Stimulated activated CD8-positive, alpha-beta memory T cell treated with anti-CD3 and anti-CD28 coated beads, Interleukin-12 subunit alpha, Interleukin-12 subunit beta, amount 100 ng/mL, for 1 hour (primary cell): ENCODE measurements at places on chromosomes 7 and 10.

DNA sequence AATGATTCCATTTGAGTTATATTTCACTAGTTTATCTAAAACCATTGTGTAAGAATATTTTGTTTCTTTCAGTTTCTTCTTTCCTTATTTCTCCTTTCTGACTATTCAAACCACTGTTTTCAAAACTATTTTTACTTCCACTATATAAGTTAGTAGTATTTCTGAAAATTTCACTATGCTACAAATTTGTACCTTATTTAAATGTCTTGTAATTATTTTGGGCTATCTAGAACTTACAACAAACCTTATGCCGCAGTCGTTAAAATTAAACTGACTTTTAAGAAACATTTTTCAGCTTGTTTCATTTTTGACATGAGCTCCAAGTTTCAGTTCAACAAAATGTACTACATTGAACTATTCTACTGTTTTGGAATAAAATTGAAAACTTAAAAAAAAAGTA, 1.8 kb downstream of the TFEC start:
- no peak for DNase-seq

- no peak for DNase-seq
Observed at GRCh38 chr7:22486597-22486996, 13.4 kb downstream of the STEAP1B start.

- DNase-seq, result no peak
Observed at GRCh38 chr10:72250666-72251065, 23.1 kb upstream of the DDIT4 start.

GRCh38 chr7:81573128-81573527, 196.7 kb downstream of the HGF start:
- no peak for DNase-seq

GRCh38 chr10:38007991-38008390, 2.5 kb upstream of the ZNF33A start:
- DNase-seq, result no peak

GRCh38 chr7:1920266-1920681, 250.2 kb downstream of the ELFN1 start:
- peak; percentile 25 for DNase-seq

GRCh38 chr7:3005257-3005656, 38.4 kb downstream of the CARD11 start:
- DNase-seq, result no peak

DNA sequence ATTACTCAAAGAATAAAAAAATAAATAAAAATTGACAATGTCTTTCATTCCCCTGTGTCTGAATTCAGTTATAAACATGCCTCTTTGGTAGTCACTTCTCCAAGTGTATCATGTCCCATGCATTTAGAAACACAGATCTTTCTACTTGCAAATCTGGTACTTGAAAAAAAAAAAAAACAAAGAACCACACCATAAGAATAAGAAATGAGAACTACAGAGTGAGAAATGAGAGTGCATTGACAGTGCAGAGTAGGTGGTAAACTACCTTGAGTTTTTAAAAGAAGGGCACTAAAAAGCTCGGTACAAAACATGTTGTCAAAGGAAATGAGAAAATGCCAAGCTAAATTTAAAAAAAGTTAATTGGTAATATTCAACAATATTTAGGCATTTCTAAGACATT, 123.0 kb downstream of the GPR85 start:
- DNase-seq, result no peak

GRCh38 chr7:151597541-151598444, 78.1 kb upstream of the RHEB start:
- no peak for DNase-seq

DNA sequence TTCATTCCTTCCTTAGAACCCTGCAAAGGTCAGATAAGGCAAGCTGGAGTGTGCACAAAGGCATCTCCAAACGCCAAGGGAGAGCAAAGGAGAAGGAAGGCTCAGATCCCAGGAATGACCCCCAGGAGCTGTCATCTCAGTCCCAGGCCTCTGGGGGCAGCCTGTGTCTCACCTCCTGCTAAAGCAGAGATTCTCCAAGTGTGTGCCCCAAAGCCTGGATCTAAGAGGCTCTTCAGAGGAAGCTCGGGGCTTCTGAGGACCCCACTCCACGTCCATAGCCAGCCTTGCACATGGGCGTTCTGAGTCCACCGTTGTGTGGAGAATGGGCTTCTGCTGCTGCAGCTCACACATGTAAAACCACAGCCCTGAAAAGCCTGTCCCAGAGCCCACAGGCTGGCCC, 5.1 kb upstream of the GRID1 start:
- DNase-seq, result no peak

GRCh38 chr10:44925224-44925623, 14.1 kb downstream of the TMEM72 start:
- DNase-seq, result no peak

DNA sequence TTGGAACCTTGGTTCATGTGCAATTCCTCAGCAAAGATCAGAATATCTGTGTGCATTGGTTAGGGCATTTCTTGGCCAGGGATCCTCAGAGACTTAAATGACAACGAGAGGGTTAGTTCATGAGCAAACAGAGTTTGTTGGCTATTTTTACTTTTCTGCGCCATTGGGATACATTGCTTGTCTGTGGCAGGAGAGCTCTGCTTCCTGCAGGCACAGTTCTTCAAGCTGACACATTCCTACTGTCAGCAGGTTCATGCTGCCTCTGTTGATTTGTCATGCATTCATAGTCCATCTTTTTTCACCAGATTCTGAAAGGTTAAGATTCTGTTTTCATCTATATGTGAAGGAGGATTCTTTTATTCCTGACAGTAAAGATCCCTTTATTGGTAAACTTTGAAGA, 139.4 kb downstream of the TMEM178B start:
- no peak for DNase-seq

- DNase-seq, result no peak
Observed at GRCh38 chr10:27512548-27512947, 8.4 kb downstream of the RAB18 start.

DNA sequence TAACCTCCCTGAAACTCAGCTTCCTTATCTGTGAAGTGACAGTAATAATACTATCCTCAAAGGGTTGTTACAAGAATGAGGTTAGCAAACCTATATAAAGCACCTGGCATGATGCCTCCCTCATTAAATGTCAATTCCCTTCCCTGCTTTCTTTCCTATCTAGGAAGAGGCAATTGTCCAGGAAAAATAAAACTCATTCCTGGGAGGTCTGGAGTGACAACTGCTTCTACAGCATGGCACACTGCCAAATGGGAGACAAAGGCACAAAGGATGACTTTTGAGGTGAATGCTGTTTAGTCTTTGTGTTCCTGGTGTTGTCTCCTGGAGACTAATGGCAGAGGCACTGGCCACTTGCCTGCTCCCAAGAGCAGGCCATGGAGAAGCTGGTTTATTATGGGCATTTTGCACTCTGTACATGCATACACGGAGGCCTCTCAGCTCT, 32.2 kb upstream of the PDE1C start:
- DNase-seq, result no peak

DNA sequence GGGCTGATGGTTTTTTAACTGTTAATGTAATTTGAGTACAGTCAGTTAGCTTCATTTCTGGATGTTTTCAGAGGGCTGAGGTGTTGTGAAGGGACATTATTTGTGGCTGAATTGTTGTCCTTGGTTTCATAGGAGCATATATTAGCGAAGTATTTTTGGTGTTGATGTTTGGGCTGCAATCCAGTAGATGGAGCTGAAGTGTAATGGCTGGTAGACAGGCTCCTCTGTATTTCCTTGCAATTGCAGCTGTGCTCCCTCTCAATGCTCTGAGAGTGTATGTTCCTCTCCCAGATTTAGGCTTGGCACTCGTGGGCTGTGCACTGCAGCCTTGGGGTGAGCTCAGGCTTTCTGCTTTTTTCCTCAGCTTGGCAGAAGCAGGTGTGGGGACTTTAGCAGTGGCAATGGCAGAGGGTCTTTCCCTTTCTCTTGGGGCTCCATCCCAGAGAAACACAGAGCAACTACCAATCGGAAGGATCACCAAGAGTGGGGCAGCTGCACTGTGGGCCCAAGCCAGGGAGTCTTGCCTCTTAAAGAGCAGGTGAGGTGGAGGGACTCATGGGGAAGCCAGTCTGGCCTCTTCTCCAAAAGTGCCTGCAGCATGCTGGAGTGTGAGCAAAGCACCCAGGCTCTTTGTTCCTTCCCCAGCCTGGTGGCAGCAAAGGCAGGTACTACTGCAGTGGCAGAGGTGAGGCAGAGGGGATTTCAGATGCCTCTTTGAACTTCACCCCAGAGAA, 544.4 kb downstream of the SH2D4B start:
- DNase-seq, result no peak

GRCh38 chr10:111142092-111142768, 65.4 kb downstream of the ADRA2A start:
- no peak for DNase-seq

- no peak for DNase-seq
Observed at GRCh38 chr7:25382869-25383268, 154.6 kb upstream of the NPVF start.

DNA sequence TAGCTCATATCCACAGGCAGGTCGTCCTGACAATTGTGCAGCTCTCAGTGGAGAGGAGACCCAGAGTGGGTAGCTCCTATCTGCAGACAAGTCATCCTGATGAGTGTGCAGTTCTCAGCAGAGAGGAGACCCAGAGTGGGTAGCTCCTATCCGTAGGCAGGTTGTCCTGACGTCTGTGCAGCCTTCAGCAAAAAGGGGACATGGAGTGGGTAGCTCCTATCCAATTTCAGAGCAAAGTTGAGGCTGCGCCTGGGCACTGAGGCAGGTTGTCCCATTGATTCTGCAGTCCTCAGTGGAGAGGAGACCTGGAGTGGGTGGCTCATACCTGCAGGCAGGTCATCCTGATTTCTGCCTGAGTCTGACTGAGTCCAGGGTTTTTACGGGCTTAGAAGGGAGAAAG, 111.8 kb downstream of the HPSE2 start:
- no peak for DNase-seq

DNA sequence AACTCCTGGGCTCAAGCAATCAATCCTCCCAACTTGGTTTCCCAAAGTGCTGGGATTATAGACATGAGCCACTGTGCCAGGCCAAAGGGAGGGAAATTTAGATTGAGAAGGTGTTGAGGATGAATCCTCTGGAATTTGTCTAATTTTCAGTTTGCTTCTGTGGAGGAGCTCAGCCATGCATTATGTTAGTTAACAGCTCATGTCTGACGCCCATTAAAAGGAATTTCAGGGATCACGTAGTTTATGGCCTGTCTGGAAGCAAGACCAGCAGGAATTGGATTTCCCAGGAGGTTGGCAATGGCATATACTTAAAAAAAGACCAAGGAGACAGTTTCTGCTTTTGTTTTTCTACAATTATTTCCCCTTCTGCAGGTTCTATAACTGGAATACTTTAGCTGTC, 165.7 kb downstream of the OTUD1 start:
- no peak for DNase-seq

- DNase-seq, result peak; percentile 29
Observed at GRCh38 chr10:130300608-130301020, 164.4 kb downstream of the GLRX3 start.

DNA sequence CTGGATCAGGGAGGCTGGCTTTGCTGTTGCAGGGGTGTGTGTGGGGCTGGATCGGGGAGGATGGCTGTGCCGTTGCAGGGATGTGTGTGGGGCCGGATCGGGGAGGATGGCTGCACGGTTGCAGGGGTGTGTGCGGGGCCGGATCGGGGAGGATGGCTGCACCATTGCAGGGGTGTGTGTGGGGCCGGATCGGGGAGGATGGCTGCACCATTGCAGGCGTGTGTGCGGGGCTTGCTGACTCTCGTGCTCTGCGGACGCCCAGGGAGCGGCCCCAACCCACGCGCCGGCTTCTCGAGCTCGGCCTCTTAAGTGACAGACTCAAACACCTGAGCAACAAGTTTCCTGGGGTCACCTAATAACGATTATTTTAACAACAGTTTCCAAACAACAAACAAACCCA, 518.2 kb downstream of the DNAJB6 start:
- no peak for DNase-seq

- no peak for DNase-seq
Observed at GRCh38 chr7:105264707-105265106, 124.0 kb downstream of the SRPK2 start.

DNA sequence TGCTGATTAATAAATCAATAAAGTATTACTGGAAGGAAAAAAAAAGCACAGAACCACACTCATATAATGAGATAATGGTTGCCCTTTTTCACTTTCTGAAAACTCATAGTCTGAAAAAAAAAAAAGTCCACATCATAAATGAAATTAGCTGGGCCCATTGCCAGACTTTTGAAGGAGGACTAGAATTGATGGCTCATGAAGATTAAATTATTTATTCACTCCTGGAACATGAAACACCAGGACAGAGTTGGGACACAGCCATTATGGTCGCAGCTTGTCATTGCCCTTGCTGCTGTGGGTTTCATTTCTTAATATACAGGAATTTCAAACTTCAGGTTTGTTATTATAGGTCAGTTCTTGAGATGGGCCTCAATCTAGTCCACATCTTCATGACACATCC, 91.9 kb downstream of the CNTNAP2 start:
- no peak for DNase-seq

- no peak for DNase-seq
Observed at GRCh38 chr10:63703740-63704345, 182.6 kb downstream of the REEP3 start.

- DNase-seq, result no peak
Observed at GRCh38 chr10:19775296-19775695, 40.9 kb upstream of the PLXDC2 start.

DNA sequence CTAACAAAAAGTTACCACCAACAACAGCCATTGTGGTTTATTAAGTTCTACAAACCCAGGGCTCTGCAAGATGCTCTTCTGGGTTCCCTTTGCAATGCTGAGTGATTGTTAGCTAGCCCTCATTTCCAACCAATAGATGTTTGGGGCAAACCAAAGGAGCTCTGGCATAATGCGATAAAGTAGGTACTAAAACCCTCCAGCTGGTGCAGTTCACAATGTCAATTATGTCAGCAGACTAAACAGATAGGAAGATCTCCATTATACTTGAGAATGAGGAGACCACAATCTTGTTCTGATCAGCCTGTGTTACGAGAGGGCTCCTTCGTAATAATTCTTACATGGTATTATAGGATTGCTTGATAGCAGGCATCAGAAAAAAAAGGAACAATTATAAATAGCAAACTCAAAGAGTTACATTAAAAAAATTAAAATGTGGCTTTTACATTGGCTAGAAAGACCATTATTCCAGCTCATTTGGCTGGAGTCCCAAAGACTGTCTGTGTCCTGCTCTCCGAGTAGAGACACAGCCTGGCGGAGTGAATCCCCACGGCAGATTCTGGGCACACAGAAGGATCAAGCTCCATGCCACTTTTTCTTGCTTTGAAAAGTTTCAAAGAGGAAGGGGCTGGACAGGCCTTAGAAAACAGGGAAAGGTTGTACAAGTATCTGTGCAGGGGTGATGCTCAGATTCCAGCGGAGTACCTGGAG, 93.8 kb downstream of the ZRANB1 start:
- no peak for DNase-seq

DNA sequence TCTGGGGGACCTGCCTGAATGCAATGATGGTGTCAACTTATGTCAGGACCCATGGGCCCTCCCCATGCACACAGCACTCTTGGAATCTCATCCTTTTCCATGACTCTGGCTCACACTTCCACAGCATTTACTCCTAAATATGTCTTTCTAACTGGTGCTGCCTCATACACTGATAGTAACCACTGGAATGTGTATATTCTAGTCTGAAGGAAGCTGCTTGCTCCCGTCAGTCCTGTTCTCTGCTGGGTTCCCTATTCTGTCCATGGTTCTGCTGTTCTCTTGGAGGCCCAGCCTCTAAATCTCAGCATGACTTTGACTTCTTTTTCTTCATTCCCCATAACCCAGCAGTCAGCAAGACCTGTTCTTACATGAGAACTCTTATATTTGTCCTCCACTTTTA, 1055.1 kb downstream of the KCNMA1 start:
- DNase-seq, result no peak
